Thoracic aorta (tissue), 2 donors: ENCODE measurements at places on chromosomes 6 and 20. TPM values are rescaled to one million over a fixed set of nuclear protein-coding genes. Genes with fewer than 3 reads are reported as not detected.

PRKN gene
- total RNA-seq, result 10.4 TPM

ORC3 gene
- total RNA-seq, result 7.3 TPM

FAM217A gene
- not detected for total RNA-seq

DNA sequence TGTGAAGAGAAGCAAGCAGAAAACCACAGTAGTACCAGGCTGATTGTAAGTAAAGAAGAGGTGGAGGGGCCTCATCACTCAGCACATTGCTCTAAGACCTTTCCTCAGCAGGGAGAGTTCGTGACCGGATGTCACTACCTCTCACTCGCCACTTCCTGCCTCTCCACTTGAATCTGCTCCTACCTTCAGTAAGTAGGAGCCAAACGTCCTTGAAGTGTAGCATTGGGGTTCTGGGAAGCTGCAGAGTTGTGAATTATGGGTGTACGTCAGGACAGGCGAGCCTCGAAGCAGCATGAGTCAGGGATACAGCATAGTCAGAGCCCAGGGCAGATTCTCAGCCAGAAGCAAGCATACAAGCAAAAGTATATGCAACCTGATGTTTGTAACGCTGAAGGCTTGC lies 224.9 kb downstream of the PHACTR1 start:
- H3K4me1 ChIP-seq, result peaks cover 9% of the 10 kb centered on the region
- H3K27ac ChIP-seq, result no peak overlapping the region
- H3K4me3 ChIP-seq, result no peak overlapping the region
- H3K27me3 ChIP-seq, result no peaks in the 10 kb centered on the region

GRCh38 chr6:111250791-111251354 lies 163.6 kb downstream of the SLC16A10 start:
- no peak for DNase-seq
- no peak overlapping the region for H3K4me3 ChIP-seq
- H3K4me1 ChIP-seq, result no peaks in the 10 kb centered on the region
- no peak overlapping the region for H3K27ac ChIP-seq
- no peaks in the 10 kb centered on the region for H3K36me3 ChIP-seq
- no peaks in the 10 kb centered on the region for H3K27me3 ChIP-seq

GRCh38 chr6:111748231-111748647 lies 125.0 kb downstream of the FYN start:
- peaks cover 7% of the 10 kb centered on the region for H3K4me1 ChIP-seq
- H3K27ac ChIP-seq, result no peak overlapping the region
- H3K27me3 ChIP-seq, result no peaks in the 10 kb centered on the region
- H3K36me3 ChIP-seq, result no peaks in the 10 kb centered on the region
- DNase-seq, result no peak
- H3K4me3 ChIP-seq, result no peak overlapping the region

DNA sequence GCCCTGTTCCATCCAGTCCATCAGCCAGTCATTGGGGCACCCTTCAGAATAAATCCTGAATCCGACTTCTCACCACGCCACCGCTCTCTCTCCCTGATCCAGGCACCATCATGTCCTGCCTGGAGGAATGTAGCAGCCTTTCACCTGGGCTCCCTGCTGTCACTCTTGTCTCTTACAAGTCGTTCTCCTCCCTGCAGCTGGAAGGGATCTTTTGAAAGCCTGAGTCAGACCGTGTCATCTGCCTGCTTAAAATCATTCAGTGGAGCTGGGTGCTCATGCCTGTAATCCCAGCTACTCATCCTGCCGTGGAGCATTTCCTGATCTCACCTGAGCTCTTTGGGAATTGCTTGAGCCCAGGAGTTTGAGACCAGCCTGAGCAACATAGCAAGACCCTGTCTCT lies 19.2 kb upstream of the KCNG1 start:
- H3K27ac ChIP-seq, result no peak overlapping the region
- no peaks in the 10 kb centered on the region for H3K27me3 ChIP-seq
- H3K36me3 ChIP-seq, result no peaks in the 10 kb centered on the region
- no peaks in the 10 kb centered on the region for H3K4me1 ChIP-seq

GRCh38 chr6:6366803-6367202 lies 46.3 kb upstream of the F13A1 start:
- no peaks in the 10 kb centered on the region for H3K27me3 ChIP-seq
- H3K27ac ChIP-seq, result no peak overlapping the region
- no peak overlapping the region for H3K4me3 ChIP-seq
- no peak for DNase-seq
